ENCODE measurements at places on chromosomes 7 and 10.

- DNase-seq, result no peak
Measured at GRCh38 chr10:72525277-72525676, 100.6 kb downstream of the MICU1 start.

GRCh38 chr7:51430480-51431086, 114.0 kb upstream of the COBL start:
- DNase-seq, result no peak

DNA sequence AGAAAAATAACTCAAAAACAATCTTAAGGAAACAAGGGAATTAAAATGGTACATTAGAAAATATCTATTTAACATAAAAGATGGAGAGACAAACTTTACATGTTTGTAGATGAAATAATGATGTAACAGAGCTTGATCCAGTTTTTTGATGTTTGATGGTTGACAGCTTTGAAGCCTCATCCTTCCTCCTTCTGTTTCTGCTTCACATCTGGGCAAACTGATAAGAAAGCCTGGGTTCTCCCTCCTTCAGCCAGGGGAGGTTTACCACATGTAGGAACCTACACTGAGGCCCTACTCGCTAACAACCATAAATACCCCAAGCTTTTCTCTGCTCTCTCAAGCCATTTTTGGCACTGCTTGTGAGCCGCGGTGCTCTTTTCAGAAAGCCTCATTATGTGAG, 82.8 kb upstream of the ZNF32 start:
- DNase-seq, result no peak

DNA sequence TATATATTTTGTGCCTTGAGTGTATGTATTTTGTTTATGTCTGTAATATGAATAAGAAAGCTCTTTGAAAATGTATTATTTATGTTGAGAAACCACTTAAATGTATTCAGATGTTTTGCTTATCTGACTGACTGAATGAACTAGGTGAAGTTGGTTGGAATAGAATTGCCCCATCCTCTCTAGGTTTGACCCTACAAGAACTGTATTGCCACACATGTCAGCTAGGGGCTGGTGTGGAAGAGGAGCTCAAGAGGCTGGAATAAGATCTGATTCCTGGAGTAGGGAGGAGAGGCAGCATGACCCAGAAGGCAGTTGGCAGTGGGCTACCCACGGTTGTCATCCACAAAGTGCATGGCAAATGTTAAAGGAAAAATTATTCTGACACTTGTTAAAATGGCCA, 9.1 kb downstream of the SSMEM1 start:
- DNase-seq, result no peak
